ENCODE measurements at places on chromosomes 13 and 19.

- DNase-seq: no peak
These were observed 9.4 kb downstream of the BCL3 start for GRCh38 chr19:44757735-44758505.

DNA sequence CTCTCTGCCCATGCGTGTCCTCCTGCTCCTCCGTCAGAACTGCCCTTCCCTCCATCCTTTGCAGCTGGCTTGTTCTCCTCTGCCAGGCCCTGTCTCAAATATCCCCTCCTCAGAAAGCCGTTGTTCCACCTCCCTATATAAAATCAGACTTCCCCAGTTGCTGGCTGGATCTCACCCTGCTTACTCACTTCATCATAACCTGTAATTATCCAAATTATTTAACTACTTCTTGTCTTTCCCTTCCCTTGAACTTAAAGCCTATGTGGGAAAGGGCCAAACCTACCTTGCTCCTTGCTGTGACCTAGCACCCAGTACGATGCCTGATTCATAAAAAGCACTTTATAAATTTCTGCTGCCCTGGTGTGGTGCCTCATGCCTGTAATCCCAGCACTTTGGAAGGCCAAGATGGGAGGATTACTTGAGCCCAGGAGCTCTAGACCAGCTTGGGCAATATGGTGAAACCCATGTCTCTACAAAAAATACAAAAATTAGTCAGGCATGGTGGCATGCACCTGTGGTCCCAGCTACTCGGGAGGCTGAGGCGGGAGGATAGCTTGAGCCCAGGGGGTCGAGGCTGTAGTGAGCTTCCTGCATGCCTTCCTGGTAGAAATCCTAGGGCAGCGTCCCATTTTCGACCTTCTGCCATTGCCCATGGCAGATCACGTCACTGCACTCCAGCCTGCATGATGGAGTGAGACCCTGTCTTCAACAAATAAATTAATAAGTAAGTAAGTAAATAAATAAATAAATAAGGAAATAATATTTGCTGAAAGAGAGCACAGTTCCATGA is 39.5 kb upstream of the ZNF536 start:
- DNase-seq: no peak

DNA sequence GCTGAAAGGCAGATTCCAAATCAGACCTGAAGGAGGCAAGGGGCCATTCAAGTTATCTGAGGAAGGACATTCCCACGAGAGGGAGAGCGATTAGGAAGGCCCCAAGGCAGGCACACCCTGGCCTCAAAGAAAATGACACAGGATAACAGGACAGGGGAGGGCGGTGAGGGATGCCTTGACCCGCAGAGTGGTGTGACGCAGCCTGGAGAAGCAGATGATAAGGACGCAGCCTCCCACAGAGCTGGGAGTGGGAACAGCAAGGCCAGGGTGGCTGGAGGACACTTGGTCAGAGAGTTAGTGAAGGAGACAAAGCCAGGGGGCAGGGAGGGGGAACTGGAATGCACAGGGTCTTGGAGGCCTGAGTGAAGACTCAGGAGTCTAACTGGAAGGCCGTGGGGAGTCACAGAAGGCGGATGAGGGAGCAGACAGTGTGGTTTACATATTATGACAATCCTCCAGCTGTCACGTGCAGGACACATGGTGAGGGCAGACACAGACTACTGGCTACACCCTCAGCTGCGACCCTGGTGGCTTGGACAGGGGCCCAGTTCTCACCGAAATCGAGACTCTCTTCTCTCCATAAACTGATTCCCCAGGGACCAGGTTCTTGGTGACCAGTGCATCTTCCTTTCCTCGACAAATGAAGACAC is 5.8 kb upstream of the DYRK1B start:
- DNase-seq: no peak

DNA sequence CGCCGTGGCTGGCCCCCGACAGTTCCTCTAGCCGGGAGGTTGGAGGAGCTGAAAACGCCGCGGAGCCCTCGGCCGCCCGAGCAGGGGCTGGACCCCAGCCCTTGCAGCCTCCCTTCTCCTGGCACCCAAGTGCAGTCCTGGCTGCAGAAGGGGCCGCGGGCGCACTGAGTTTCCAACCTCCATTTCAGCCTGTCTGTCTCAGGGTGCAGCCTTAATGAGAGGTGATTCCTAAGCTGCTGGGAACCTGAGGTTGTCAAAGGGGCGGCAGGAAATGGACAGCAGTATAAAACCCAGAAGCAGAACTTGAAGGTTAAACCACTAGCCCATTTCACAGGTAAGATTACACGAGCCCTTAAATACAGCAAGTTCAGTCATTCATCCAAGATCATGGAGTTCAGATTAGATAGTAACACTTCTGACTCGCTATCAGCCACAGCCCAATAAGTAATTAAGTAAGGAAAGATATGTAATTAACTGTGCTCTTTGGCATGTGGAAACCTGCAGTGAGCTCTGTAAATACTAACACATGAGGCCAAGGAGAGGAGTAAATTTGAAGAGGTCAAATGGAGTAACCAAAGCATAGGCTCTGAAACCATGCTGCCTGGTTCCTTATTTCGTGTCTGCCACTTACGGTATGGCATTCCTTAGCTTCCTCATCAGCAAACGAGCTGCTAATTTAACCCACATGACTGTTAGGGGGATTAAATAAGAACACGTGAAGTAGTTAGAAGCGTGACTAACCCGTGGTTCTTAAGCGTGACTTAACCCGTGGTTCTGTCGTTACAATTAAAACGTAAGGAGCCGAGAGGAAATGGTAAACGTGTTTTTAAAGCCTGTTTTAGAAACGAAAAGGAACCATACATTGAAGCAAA is 686 bp downstream of the SETDB2 start:
- DNase-seq: peak; percentile 64

GRCh38 chr13:34816908-34817665 is 125.0 kb upstream of the NBEA start:
- no peak for DNase-seq
